ENCODE measurements at places on chromosomes 4 and X.

DNA sequence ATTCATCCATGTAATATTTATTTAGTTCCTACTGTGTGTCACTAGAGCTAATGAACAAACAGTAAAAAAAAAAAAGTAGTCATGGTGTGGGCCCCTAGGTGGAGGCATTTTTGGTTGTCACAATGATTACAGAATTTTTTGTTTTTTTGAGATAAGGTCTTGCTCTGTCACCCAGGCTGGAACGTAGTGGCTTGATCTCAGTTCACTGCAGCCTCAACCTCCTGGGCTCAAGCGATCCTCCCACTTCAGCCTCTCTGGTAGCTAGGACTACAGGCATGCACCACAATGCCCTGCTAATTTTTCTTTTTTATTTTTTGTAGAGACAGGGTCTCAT is 22.0 kb downstream of the DNAAF6 start:
- no peak for DNase-seq

GRCh38 chr4:138798404-138798803 is 217.2 kb upstream of the NOCT start:
- no peak for DNase-seq

- no peak for DNase-seq
Measured at GRCh38 chrX:120690344-120690743, 60.5 kb upstream of the C1GALT1C1 start.

- DNase-seq = no peak
Measured at GRCh38 chr4:40953283-40954087, 203.7 kb downstream of the NSUN7 start.

- no peak for DNase-seq
Measured at GRCh38 chr4:61296144-61296543, 96.0 kb downstream of the ADGRL3 start.

- DNase-seq = no peak
Measured at GRCh38 chr4:96652821-96653220, 812.9 kb downstream of the PDHA2 start.

GRCh38 chr4:74319470-74319869 is 11.2 kb downstream of the EPGN start:
- DNase-seq = no peak

GRCh38 chrX:72094894-72095293 is 36.8 kb downstream of the RTL5 start:
- DNase-seq = peak; percentile 87

DNA sequence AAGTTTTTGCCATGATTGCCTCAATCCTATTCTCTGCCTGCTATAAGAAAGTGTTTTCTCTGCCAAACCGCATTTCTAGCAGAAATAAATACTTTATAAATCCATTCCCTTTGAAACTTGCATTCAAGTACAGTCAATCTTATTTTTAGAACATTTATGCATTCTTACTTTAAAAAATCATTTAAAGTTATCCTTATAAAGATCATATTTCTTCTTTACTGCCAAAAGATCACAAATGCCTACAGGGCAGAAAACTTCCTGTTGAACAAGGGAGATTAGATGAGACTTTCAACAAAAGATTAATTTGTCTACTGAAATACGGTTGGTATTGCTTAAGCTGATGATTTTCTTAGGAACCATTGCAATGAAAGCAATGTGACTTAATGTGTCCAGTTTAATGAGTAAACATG is 207.2 kb upstream of the SLIT2 start:
- no peak for DNase-seq

DNA sequence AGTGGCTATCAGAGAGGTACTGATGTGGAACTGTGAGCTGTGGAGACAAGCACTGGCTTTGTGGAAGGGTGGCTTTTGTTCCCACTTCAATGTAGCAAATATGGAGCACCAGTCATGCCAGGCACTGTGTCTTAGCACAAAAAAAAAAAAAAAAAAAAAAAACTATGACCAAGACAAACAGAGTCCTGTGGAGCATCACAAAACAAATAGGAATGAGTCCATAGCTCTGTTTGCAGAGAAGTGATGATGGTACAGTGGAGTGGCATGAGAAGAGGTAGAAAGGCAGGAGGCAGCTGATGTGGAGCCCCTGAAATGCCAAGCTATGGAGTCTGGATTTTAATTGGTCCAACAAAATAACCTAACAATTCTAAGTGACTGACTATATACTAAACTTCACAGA is 116.9 kb downstream of the RAB28 start:
- DNase-seq = no peak

GRCh38 chrX:14997271-14997670 is 124.0 kb downstream of the MOSPD2 start:
- no peak for DNase-seq

GRCh38 chr4:151485541-151486131 is 76.7 kb downstream of the FHIP1A start:
- no peak for DNase-seq

GRCh38 chrX:9312922-9313867 is 151.7 kb upstream of the TBL1X start:
- peak; percentile 78 for DNase-seq

DNA sequence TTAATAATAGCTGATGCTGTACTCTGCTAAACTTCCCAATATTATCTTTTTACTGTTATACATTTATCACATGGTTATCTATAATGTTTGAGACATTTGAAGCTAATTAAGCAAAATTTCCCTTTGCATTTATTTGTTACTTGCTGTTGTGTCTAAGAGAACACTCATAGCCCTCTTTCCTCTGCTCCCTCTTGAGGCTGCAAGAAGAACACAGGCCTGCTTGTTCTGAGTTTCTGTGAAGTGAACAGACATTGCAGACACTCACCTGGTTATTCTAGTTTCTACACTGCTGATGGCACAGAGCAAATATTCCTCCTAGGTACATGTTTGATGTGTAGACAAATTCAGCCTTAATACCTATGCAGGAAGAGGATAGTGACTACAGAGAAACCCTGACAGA is 367.8 kb downstream of the GASK1B start:
- DNase-seq = no peak

DNA sequence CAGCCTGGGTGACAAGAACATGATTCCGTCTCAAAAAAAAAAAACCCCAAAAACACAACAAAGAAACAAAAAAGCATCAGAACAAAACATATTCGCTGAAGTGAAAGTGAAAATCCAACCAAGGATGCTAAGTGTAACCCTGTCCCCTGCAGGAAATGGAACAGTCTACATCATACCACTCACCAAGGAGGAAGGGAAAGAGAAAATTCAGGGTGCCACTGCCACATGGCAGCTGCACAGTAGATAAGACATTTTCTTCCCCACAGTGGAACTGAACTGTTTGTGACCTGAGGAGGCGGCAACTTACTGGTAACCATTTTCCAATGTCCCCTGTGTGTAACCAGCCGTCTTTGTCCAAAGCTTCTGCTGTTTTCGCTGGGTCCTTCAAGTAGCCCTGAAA is 28.2 kb upstream of the CENPU start:
- peak; percentile 57 for DNase-seq

GRCh38 chrX:115031989-115032388 is 14.6 kb upstream of the IL13RA2 start:
- DNase-seq = no peak

GRCh38 chr4:4726051-4726450 is 133.4 kb upstream of the MSX1 start:
- DNase-seq = no peak

DNA sequence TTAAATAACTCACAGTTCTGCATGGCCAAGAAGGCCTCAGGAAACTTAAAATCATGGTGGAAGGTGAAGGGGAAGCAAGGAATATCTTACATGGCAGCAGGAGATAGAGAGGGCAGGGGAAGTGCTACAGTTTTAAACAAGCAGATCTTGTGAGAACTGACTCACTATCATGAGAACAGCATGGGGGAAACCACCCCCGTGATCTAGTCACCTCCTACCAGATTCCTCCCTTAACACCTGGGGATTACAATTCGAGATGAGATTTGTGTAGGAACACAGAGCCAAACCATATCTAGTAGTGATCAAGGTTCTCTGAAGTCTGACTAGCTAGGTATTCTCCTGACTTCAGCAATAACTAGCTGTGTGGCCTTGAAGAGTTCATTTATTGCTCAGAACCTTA is 56.0 kb downstream of the BANK1 start:
- no peak for DNase-seq

GRCh38 chr4:138815811-138816210 is 199.8 kb upstream of the NOCT start:
- no peak for DNase-seq

- DNase-seq = no peak
Measured at GRCh38 chr4:121800638-121800960, 524 bp upstream of the EXOSC9 start.

DNA sequence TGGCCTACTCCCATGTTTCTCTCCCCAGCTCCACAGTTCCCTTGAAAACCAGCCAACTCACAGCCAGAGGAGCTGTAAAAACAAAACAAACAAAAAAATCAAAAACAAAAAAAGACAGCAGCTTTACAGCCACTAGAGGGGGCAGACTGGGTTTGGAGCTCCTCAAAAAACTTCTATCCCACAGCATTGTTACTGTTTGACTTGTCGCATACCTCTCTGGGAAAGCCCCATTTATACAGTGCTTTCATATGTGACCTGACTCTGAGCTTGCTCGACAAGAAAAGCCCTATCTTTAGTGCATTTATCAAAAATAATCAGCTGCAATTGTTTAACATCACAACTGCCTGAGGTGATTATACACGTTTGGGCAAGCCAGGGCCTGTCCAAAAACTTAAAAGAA is 21.6 kb downstream of the TSPAN6 start:
- no peak for DNase-seq

- DNase-seq = no peak
Measured at GRCh38 chrX:41381685-41382084, 47.7 kb downstream of the DDX3X start.

- no peak for DNase-seq
Measured at GRCh38 chr4:16496501-16496900, 270.2 kb upstream of the TAPT1 start.

DNA sequence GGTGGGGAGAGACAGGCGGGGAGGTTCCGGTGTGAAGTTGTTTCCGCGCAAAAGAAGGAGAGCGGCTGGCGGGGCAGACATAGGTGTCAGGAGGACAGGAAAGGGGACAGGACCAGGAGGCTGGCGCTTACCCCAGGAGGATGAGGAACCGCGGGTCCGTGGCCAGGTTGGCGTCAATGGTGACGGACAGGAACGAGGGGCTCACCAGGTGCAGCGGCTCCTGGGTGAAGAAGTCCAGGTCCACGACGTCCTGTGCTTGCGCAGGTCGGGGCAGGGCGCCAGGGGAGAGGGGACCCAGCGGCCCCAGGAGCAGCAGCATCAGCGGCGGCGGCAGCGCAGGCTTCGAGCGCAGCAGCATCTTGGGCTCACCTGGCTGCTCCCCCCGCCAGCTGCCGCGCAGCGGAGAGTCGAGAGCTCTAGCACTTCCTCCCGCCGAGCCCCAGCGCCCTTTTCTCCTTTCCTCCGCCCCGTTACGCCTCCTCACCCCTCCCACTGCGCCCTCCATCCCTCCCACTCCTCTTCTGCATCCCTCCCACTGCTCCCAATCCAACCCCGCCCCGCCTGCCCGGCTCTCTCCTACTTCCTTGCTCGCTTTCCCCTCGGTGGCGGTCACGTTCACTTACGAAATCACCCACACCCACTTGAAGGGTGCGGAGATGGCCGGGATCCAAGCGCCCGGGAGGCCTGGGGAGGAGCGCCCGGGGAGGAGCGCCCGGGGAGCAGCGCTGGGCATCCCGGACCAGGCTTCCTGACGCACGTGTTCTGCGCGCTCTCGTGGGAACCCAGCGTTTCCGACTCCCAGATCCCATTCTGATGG is at the start of gene HPSE:
Gene HPSE (minus strand): TSS at position 424 of the 817 bp plus-strand sequence. CDS start 66 bp downstream, at position 358.
- peak; percentile 63 for DNase-seq

- DNase-seq = no peak
Measured at GRCh38 chr4:157961229-157961990, 211.4 kb downstream of the GASK1B start.

- DNase-seq = no peak
Measured at GRCh38 chrX:149037281-149037870, 467.7 kb downstream of the IDS start.

DNA sequence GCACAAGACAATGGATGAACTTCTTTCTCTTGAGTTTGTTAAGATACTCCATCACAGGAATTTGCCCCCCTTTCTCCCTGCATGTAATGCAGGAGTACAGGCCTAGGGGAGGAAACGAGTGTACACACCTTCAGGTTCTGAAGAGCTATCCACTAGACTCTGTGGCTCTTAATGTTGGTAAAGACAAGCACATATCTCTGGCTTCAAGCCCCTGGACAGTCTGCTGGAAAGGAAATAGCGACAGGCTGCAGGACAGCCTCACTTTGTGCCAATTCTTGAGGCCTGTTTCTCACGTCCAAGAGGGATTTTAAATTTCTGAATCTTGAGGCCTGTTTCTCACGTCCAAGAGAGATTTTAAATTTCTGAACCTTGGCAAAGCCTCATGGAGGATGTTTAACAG is 87.1 kb downstream of the RLIM start:
- no peak for DNase-seq

DNA sequence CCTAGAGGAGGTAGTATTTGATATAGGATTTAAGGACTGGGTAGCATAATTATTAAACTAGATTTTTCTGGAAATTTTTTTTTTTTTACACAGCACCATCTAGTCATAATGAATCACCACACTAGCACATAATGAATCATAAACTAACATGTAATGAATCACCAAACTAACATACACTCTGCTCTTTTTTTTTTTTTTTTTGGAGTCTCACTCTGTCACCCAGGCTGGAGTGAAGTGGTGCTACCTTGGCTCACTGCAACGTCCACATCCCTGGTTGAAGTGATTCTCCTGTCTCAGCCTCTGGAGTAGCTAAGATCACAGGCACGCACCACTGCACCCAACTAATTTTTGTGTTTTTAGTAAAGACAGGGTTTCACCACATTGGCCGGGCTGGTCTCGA is 92.5 kb downstream of the FAM13A start:
- DNase-seq = no peak

GRCh38 chr4:124276461-124276860 is 436.1 kb downstream of the ANKRD50 start:
- DNase-seq = no peak

GRCh38 chr4:113531572-113531971 is 230.0 kb downstream of the CAMK2D start:
- DNase-seq = no peak

- DNase-seq = no peak
Measured at GRCh38 chrX:138519296-138519695, 192.2 kb downstream of the FGF13 start.

DNA sequence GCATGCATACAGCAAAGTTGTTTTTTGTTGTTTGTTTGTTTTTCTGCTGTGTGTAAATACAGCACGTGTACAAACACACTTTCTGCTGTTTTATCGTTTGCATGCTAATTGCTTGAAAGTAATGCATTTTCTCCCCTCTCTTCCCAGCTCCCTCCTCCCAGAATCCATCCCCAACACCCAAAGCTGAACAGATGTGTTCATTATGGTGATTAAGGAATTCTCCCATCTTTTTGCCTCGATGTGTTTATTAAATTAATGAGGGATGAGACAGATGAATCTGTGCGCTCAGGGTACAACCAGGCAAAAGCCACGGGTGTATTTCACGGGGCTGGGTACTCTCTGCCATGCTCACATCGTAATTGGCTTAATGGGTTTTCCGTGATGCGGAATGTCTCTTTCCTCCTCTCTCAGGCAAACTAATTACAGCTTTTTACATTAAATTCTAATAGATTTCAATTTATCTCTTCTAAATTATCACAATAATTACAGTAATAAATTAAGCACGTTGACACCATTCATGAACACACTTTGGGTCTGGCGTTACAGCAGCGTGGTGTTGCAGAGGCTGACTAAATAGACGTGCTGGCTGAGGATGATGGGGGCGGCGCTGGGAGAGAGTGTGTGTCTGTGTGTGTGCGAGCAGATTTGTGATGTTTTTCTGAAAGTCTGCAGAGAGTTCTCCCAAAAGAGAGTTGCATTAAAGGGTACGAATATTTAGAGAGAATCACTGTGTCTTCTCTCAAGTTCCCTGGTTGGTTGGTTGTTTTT is 117.7 kb downstream of the CRLF2 start:
- no peak for DNase-seq

Data from CD4-positive, alpha-beta T cell treated with Interleukin-2 at 100 ng/mL for 4 hours (primary cell).